ENCODE measurements at places on chromosomes 2 and 18.

DNA sequence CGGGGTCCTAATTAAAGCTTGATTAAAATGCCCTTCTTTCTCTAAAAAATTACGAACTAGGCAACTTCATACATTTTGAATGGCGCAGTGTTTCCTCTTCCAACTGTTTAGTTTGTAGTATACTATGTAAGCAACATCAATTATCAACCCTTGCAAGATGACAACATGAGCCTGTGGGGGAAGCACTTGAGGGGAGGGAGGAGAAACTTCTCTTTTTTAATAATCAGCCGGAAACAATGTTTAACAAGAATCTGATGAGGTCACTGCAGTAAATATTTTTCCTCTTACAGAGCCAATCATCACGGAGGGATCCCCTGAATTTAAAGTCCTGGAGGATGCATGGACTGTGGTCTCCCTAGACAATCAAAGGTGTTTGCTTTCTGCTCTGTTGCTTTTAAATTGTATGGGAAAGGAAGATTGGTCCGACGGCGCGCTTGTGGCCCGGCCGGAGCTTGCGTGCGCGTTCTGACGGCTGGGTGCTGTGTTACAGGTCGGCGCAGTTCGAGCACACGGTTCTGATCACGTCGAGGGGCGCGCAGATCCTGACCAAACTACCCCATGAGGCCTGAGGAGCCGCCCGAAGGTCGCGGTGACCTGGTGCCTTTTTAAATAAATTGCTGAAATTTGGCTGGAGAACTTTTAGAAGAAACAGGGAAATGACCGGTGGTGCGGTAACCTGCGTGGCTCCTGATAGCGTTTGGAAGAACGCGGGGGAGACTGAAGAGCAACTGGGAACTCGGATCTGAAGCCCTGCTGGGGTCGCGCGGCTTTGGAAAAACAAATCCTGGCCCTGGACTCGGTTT is 5.3 kb upstream of the DLX1 start:
- no peak for DNase-seq
- peaks cover 32% of the 10 kb centered on the region for H3K27me3 ChIP-seq

DNA sequence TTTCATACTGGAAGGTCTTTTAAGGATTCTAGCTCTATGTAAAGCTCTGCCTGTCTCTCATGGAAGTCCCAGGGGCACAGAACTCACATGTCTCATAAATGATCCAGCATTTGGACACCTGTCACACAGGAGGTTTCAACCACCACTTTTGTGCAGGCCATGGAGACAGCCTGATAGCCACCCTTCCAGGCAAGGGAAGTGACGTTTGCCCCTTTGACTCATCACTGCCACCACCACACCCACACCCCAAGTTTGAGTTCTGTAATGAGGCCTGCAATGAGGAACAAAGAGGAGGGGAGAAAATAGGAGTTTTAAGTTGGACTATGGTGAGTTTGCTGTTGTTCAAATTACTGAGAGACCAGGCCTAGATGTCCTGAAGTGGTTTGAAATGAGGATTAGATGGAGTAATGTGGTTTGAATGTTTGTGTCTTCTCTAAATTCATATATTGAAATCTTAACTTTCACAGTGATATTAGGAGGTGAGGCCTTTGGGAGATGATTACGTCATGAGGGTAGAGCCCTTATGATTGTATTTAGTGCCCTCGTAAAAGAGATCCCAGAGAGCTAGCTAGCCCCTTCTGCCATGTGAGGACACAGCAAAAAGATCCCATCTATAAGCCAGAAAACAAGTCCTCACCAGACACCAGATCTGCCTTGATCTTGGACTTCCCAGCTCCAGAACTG is 175.3 kb upstream of the EPHA4 start:
- H3K4me3 ChIP-seq = no peak overlapping the region
- H3K27me3 ChIP-seq = no peaks in the 10 kb centered on the region
- no peaks in the 10 kb centered on the region for H3K4me1 ChIP-seq
- no peak overlapping the region for H3K27ac ChIP-seq

DNA sequence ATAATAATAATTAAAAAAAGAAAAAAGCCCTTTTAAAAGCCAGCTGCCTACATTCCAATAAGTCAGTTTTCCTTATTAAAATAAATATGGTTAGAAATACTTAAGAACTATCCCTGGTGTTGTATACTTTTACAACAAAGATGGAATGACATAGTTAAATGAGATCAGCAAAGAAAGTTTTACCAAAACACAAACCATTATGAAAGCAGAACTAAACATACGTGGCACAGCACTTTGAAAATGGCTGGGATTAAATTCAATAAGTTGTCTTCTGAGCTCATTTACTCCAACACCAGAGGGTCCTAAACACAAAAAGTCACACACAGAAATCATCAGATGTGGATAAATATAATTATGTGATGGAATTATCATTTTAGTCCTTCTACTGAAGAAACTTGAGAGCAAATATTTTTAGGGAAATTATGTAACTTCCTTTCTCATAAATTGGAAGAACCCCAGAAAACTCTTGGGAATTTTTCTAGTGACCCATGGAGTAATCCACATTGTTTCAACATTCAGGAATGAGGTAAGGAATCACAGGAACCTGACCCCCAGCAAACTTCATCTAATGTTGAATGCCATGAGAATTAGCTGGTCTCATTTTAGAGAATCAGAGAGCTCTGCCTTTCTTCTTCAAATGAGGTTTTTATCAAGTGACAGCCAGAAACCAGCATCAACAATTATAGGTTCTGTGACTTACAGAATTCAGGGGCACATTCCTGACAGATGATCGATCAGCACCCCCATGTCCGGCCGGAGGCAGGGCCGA is 11.5 kb upstream of the TMEM237 start:
- H3K4me3 ChIP-seq = no peak overlapping the region
- no peak overlapping the region for H3K27ac ChIP-seq
- H3K36me3 ChIP-seq = no peaks in the 10 kb centered on the region
- H3K27me3 ChIP-seq = no peaks in the 10 kb centered on the region
- DNase-seq = no peak

DNA sequence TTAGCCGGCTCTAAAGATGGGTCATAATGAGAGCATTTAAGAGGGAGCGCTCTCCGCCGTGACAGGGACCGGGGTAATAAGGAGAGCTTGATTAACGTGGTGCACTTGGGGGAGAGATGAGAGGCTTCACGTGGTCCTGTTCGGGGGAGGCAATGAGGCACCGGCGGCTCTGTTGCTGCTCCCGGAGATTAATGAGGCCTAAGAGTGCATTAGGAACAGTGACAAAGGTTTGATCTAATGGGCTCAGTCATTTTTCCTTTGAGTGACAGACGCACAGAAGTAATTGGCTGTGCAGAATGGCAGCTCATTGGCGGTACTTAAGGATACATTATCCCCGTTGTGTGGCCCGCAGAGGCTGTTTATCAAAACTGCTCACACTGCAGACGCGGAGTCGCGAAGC is 250.7 kb downstream of the GBX2 start:
- no peaks in the 10 kb centered on the region for H3K36me3 ChIP-seq
- H3K4me1 ChIP-seq = no peaks in the 10 kb centered on the region
- H3K4me3 ChIP-seq = no peak overlapping the region
- H3K27me3 ChIP-seq = no peaks in the 10 kb centered on the region
- no peak for DNase-seq

GRCh38 chr2:38037757-38038621 is 38.0 kb downstream of the CYP1B1 start:
- H3K27ac ChIP-seq = peak overlapping the region; percentile 55
- H3K36me3 ChIP-seq = no peaks in the 10 kb centered on the region

DNA sequence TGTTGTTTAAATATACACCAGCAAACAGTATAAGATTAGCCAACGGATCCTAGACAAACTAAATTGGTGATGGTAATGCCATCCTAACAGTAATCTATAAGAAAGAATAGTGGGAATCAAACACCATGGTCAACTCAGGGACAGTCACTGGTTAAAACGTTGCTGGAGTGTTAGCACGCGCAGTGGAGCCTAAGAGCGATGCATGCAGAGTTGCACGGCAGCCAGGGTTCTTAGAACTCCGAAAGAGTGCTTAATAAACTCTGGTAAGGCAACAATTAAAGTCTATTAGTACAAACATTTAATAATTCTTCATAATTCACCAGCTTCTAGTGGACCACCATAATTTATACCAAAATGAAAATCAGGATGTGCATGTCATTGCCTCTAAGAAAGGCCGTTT is 22.2 kb downstream of the LANCL1 start:
- no peaks in the 10 kb centered on the region for H3K4me1 ChIP-seq
- no peak overlapping the region for H3K4me3 ChIP-seq
- no peak overlapping the region for H3K27ac ChIP-seq
- H3K27me3 ChIP-seq = no peaks in the 10 kb centered on the region

DNA sequence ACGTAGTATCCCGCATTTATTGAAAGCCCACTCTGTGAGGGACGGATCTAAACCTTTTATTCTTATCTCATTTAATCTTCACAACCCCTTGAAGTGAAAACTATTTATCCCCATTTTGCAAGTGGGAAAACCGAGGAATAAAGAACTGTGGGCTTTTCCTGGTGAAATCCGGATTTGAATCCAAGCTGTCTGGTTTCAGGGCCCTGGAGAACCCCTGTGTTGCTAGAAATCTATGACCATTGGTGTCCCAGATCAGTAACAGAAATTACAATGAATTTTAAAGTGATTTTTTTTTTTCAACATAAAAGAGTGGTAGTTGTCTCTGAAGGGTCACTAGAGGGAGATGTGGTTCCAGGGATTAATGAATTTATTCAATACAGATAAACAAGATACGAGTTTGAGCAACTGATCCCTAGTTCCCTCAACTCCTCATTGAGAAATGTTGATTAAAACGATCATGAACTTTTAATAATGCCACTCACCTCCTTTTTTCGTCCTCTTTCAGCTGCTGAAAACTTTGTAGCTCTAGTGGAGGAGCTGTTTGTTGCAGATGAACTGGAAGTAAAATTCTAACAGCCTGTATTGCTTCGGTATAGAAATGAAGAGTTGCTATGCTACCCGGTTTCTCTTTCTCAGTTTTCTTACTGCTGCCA is 940 bp downstream of the XRCC5 start:
- DNase-seq = no peak
- H3K27me3 ChIP-seq = no peaks in the 10 kb centered on the region
- peak overlapping the region; percentile 82 for H3K27ac ChIP-seq
- H3K4me1 ChIP-seq = peaks cover 28% of the 10 kb centered on the region

DNA sequence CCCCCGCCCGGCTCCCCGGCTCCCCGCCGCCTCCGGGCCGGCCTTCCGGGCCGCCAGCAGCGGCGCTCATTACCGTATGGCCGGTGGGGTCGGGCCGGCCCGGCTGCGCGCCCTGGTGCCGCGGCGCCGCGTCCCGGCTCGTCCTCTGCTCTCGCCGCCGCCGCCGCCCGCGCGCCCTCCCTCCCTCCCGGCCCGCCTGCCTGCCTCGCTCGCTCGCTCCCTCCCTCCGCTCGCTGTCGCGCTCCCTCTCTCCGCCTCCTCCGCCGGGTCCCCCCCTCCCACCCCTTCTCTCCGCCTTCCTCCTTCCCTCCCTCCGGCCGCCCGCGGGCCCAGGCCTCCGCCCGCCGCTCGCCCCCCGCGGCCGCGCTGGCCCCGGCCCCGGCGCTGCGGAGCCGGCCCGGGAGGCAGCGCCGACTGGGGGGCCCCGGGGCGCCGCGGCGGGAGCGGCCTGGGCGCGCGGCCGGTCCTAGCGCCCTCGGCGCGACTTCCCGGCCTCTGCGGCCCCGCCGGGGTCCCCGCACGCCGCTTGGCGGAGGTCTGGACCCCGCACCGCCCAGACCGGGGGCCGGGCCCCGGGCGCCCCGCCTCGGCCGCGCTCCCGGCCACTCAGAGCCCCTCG is at the start of gene DNMT3A:
TSS of gene DNMT3A (minus strand) at position 173 of the 619 bp plus-strand sequence. CDS start 27,941 bp downstream, outside the sequence.
- peak within 1 kb of the TSS; percentile 38 for H3K4me3 ChIP-seq
- peak; percentile 75 for DNase-seq
- peaks cover 20% of the 10 kb centered on the region for H3K4me1 ChIP-seq
- no peaks in the 10 kb centered on the region for H3K36me3 ChIP-seq
- no peak within 1 kb of the TSS for H3K27ac ChIP-seq

GRCh38 chr18:23237524-23238151 is 102.4 kb downstream of the CABLES1 start:
- no peaks in the 10 kb centered on the region for H3K27me3 ChIP-seq
- peak; percentile 66 for DNase-seq
- H3K27ac ChIP-seq = peak overlapping the region; percentile 80

- H3K4me3 ChIP-seq = no peak overlapping the region
- no peak overlapping the region for H3K27ac ChIP-seq
- no peak for DNase-seq
Observed at GRCh38 chr2:68853035-68853434, 18.2 kb downstream of the BMP10 start.

DNA sequence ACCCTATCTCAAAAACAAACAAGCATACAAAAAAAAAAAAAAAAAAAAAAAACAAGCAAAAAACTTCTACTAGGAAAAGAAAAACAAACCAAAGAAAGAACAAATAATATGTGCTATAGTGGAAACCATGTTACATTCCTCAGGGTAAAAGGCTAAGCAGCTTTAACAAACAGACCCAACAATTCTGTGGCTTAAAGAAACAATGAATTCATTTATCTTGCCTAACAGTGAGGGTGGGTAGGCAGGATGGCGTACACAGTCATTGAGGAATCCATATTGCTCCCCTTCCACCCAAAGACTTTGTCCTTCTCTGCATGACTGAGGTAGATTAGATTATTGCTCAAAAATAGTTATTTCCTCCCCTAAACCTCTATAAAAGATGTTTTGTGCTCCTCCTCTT is 63.1 kb upstream of the ITGA6 start:
- no peak overlapping the region for H3K4me3 ChIP-seq
- no peak overlapping the region for H3K27ac ChIP-seq
- no peaks in the 10 kb centered on the region for H3K27me3 ChIP-seq
- H3K36me3 ChIP-seq = no peaks in the 10 kb centered on the region

DNA sequence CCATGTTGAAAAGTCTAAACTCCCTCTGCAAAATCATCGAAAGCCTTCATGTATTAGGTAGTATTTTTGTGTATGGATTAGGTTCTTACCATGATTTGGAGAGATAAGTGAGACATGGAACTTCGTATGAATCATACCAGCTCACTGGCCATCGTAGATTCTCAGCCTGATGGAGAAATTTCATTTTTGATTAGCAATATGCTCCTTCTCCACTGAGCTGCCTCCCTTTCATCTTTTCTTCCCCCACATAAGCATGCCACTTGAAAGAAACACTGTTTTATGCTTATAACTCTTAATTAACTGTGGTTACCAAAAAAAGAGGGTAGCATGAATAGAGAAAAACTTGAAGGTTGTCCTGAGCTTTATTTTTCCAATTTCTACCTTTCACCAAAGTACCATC is 111.9 kb downstream of the NCK2 start:
- no peaks in the 10 kb centered on the region for H3K27me3 ChIP-seq
- peaks cover 6% of the 10 kb centered on the region for H3K4me1 ChIP-seq
- DNase-seq = no peak
- no peak overlapping the region for H3K4me3 ChIP-seq

DNA sequence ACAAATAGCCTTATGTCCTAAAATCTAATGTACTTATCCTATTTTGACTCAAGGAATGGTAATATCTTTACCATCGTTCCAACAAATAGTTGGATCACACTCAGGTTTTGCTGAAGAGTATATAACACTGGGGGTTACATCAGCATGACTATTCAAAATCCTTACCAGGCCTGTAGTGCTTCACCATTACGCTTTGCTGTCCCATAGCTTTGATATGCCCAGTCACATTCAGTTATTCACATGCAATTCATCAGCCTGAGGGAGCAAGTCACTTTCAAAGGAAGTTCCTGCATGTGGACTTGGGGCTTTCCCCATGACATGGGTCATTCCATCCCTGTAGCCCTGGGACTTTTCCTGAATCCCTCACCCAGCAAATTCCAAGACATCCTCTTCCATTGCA is 39.6 kb downstream of the FTCDNL1 start:
- H3K27ac ChIP-seq = no peak overlapping the region

Data from thyroid gland (tissue), 4 donors.